ENCODE measurements at places on chromosomes 5 and 9. TPM values are rescaled to one million over a fixed set of nuclear protein-coding genes. Genes with fewer than 3 reads are reported as not detected.

- no peak for DNase-seq
Observed at GRCh38 chr9:2255128-2255527, 240.0 kb downstream of the SMARCA2 start.

DNA sequence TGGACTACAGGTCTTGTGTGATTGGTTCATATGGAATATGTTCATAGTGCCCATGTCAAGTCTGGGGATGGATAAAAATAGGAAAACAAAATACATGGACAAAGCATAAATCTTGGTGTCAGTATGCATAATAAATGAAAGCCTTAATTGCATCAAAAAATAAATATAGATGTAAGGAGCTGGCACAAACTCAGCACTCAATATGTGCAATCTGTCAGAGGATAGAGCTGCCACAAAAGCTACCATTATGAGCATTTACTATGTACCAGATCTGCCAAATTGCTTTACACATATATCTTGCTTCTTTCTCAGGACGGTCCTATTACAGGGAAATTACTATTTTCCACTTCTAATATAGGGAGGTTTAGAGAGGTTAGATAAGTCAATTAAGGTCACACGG lies 18.2 kb upstream of the TMED7 start:
- DNase-seq = no peak

DNA sequence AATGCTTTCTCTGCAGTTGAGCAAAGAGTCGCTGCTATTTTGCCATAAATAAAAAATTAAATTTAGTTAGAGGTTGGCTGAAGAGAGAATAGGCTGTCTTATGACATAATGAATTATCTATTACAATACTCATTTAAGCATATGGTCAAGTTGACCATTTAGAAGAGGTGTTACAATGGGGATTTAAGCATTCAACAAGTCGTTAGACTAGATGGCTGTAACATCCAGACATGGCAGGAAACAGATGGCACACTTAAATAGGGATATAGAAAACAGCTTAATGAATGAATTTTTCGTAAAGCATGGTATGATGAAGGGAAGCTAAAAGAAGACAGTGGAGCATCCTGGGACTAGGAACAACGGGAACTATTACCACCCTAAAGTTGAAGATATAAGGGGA lies 160.3 kb upstream of the PTPRD start:
- no peak for DNase-seq

DNA sequence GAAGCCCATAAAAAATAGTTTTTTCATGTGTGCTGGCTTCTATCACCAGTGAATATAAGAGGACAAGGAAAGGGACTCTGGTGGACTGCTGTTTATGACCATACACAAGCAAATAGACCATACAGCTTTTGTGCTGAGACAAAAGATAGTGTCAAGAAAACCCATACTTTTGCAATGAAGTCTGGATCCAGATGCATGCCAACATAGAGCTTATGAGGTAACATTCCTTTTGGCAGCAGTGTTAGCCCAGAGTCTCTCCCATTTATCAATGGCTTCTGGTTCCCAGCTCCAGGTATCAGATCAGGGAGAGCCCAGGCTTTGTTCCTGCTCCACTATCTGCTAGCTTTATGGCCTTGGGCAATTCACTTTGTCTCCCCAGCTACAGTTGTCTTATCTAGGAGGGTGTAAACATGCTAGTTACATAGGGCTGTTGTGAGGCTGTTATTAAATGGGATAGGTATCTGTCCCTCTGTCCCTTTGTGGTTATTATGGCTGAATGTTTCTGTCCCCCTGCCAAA lies 55.6 kb downstream of the CCDC192 start:
- DNase-seq = no peak

DNA sequence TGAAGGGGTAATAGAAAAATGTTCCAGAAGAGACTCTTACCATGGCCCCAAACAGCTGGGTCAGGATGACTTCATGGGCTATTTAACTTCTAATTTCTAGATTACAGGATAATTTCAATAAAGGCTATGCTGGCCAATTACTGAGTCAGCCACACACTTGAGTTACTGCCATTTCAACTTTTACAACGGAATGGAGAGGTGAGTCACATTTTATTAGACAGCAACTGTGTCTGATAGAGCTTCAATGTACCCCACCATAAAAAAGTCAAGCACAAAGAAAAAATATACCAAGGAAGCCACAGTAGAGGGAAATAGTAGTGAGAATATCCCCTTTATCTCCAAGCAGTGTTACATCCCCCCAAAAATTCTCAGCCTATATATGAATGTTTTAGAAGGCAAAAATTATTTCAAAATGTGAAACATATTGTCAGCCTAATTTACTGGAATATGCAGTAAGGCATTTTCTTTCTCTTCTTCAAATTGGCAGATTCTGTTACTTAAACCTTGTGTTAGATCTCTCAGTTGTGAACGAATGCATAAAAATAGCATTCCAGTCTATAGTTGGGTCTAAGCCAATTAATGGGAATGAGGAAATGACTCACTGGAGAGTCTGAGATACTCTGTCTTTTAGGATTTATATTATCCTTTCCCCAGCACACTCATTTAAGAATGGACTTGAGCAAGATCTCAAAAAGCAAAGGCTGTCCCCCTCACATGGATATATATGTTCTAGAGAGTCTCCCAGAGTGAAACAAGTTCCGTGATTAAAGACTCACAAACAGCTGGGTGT lies 47.1 kb upstream of the RAI14 start:
- no peak for DNase-seq

The NPR3 gene
- 15.4 TPM for total RNA-seq

DNA sequence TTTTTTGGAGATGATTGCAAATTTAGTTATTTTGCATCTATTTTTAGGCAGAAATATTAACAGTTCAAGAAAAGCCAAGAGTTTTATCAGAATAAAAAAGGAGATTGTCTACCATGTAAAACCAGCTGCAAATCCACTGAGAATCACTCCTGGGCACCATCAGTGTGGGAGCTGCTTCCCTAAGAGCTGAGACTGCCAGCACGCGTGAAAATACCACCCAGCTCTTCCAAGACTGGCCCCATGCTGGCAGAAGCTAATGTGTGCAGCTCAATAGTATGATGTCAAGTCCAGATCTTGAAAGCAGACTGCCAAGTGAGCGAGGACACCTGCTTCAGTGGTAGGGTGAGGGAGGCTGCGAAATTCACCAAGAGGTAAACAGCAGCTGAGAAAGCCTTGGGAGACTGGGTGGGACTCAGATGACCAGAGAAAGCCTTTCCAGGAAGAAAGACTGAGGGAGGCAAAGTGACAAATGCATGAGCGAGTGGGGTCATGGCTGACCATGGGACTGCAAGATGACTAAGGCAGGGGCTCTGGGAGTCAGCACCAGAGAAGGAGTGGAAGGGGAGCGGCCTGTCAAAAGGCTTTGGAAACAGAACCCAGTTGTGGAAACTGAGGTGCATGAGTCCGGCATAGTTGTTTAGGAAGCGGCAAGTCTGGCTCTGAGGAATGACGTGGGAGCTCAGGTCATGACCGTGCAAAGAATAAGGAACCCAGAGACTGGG lies 200.9 kb downstream of the GADD45G start:
- DNase-seq = no peak

The RLN1 gene
- not detected for total RNA-seq

- no peak for DNase-seq
Observed at GRCh38 chr9:99030092-99030511, 74.8 kb upstream of the TGFBR1 start.

- no peak for DNase-seq
Observed at GRCh38 chr9:101991926-101992325, 253.5 kb upstream of the GRIN3A start.

- DNase-seq = no peak
Observed at GRCh38 chr5:56350597-56351170, 117.6 kb upstream of the ANKRD55 start.

DNA sequence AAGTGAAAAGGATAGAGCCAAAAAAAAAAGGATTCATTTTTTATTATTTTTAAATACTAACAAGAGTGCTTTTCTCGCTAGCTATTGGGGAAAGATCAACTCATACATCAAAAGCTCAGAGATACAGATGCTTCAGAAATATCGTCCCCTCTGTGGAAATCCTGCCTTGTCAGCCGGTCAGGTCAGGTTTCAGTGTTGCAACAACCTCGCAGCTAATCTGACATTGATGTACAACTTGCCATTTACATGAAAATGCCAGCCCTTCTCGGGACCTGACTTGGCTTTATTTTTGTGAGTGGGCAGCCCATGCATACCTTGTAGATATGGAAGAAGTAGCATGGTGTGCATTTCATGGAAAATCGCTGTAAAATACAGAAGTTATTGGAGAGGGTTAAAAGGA lies 358.8 kb upstream of the ADAMTS16 start:
- no peak for DNase-seq

The BSPRY gene
- total RNA-seq = 33.9 TPM

DNA sequence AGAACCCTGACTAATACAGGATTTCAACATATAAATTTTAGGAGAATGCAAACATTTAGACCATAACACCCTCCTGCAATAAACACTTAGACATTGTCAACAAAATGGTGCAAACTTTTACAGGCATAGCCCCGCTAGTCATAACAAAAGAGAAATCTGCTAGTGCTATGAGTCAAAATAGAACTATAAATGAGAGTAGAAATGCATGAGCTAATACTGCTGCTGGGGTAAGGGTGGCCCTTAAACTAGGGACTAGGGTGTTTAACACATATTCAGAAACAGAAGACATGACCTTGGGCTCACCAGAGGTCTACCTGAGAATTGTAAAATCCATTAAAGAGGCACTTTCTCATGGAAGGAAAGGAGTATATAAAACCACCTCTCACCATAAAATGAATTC lies 131.6 kb downstream of the TLR4 start:
- DNase-seq = no peak

DNA sequence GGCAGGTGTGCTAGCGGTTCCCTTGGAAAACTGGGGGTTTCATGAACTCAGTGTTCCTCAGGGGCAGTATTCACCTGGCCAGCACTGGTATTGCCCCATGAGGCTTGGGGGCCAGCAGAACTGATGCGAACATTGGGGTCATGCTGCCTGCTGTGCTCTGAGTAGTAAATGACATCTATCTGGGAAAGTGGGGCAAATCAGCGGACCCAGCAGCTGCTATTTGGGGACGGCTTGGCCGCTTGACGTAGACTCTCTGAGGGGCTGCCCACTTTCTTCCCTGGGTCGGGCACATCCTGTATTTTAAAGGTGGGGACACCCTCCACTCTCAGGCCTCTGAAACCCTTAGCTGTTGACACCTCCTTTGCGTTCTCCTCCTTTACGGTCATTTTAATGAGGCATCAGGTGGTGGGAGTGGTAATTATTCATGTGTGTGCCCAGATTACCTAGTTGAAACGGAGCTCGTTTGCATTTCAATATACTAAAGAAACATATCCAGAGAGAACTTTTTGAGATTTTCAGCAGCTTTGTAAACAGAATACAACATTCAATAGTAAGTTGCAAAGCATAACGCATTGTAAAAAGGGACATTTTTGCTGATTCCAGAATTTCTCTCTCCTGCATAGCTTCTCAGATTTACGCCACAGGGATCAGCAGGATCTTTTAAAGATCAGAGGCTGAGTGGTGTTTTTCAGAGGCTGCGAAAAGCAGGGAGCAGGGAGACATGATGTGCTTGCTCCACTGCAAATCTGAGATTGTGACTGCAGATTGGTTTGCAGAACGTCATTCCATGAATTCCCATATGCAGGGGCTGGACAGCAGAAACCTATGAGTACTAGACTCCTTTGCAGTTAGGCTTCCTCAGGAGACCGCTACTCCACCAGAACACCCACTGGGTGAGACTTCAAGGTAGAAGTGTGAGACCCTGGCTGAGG lies 56.8 kb upstream of the ZFR start:
- no peak for DNase-seq
